WTC11 (cell line): ENCODE measurements at places on chromosomes 12 and 14.

DNA sequence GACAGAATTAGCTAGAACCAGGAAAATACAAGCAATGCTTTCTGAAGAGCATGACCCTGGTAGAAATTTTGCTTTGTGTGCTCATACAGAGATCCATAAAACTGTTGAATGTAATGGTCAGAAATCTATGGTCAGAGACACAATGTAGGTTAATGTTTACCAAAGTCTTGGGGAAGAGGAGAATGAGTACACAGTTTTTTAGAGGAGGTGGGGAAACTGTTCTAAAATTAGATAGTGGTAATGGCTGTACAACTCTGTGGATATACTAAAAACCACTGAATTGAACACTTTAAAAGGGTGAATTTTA lies 109.5 kb upstream of the ARHGAP5 start:
- DNase-seq, result no peak

- DNase-seq, result no peak
Measured at GRCh38 chr14:20409226-20409625, 4.1 kb downstream of the TEP1 start.

DNA sequence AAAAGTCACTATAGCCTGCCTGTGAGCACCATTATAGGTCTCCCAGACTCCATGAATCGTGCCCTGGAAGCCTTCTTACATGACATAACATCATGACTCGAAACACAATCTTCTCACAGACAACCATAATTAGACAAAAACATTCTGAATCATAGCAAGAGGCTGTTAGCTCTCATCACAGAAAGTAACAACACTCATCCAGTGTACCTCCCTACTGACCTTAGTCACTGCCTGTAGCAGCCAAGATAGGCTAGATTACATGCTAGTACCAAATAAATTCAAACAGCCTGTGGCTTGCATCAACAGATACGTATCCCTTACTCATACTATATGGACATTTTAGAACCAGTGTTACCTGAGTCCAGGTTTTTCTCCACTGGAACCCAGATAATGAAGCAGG lies 663.8 kb upstream of the FOXG1 start:
- no peak for DNase-seq

- DNase-seq, result no peak
Measured at GRCh38 chr14:30849354-30849753, 25.0 kb upstream of the COCH start.

DNA sequence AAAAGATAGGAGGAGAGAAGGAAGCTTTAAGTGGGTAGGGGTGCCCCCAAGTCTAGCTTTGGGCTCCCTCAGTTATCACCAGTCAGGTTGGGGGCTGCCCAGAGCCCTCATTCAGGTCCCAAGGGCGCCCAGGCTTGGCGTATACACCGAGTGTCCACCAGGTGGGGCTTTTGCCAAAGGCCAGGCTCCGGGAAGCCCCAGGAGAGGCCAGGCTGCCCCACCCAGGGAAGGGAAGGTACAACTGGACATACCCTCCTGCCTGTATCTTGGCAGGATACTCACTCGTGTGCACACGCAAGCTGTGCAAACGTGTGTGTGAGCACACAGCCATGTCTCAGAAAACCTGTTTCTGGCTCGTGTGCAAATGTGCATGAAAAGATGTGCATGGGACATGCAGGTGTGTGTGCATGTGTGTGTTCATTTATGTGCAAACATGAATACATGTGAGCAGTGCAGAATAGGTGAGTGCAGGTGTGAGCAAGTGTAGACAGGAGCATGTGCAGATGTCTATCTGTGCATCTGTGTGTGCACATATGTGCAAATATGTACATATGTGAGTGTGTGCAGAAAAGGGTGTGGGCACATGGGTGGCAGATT lies 103.9 kb upstream of the MYL2 start:
- DNase-seq, result peak; percentile 84

GRCh38 chr14:101118746-101119591 lies 215.4 kb upstream of the RTL1 start:
- no peak for DNase-seq

DNA sequence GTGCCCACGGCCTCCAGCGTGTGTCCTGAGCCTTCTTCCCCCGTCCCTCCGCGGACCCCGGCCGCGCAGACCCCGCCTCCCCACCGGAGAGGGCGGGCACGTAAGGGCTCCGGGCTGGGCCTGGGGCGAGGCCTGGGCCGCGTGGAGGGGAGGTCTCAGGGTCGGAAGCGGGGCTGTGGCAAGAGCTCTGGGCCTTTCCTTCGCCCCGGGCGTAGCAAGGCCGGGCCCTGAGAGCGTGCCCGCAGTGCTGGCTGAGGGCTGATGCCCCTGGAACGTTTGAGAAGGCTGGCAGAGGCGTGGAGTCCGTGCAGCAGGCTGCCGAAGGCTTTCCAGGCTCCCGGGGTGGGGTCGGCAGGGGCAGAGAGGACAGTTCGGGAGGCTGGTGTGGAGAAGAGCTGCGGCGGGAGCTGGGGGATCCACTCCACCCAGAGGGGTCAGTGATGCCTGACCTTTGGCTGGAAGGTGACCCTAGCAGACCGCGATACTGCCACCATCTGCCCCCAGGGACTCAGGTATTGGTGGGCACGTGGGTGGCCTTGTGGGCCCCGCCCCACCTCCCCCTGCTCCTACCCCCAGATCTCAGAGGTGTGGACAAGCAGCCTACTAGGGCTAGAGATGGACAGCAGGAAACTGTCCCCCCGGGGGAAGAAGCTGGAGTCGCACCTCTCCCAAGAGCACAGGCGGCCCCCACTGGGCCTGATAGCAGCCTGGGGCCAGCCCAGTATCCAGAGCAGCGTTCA lies 558 bp downstream of the TEX22 start:
- DNase-seq, result no peak

DNA sequence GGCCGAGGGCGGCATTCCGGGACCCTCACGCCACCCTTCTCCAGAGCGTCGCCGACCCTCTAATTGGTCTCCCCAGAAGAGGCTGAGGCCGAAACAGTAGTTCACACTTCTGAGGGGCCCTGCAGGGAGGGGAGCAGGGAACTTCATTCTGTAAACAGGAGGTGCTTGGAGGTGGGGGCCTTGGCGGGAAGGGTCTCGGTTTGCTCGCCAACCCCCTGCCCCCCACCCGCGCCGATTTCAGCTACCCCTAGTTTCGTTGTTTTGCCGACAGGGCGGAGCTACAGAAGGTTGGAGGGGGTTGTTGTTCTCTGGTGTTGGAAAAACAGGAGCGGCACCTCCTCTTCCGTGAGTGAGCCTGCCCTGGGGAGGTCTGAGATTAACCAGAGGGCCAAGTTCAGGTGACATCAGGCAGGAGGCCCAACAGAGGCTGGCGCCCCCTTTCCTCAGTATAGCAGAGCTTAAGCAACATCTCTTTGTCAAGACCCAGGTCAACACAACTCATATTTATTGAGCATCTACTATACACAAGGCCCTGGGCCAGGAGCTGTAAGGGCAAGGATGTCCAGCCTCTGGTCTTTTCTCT lies 682 bp downstream of the ERBB3 start:
- DNase-seq, result peak; percentile 59

DNA sequence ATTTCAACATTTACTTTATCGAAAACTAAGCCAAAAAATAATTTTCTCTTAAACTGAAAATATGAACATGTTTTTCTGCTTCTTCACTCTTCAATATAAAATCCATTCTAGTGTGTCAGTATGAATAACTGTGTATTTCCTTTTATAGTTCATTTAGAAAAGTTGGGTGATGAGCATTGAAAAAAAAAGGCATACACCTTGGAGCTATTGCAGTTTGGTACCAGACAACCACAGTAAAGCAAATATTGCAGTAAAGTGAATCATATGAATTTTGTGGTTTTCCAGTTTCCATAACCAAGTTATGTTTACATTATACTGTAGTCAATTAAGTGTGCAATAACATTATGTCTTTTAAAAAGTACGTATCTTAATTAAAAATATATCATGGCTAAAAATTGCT lies 195.0 kb upstream of the FOXG1 start:
- DNase-seq, result no peak

- DNase-seq, result no peak
Measured at GRCh38 chr14:69820991-69821390, 23.9 kb upstream of the SLC10A1 start.

GRCh38 chr14:87630846-87631245 lies 362.1 kb downstream of the GALC start:
- no peak for DNase-seq
